ENCODE measurements at places on chromosomes 2 and 18.

DNA sequence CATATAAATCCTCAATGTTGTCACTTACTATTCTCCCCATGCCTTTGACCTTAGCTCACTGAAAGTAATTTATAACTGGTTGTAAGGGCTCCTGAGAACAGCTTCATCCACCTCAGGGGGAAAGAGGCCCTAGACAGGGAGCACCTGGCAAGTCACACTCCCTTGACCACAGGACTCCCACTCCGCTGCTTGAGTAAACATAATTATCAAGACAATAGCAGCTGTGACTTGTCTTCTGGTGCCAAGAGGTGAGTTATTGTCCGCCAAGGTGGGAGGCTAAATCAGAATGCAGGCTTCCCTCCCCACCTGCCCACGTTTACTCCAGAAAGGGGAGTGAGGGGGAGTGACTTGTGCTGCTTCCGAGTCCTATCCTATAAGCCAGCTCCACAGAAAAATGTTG lies 230.6 kb upstream of the LRATD1 start:
- DNase-seq = no peak

GRCh38 chr18:56647071-56647470 lies 4.1 kb upstream of the WDR7 start:
- DNase-seq = no peak

DNA sequence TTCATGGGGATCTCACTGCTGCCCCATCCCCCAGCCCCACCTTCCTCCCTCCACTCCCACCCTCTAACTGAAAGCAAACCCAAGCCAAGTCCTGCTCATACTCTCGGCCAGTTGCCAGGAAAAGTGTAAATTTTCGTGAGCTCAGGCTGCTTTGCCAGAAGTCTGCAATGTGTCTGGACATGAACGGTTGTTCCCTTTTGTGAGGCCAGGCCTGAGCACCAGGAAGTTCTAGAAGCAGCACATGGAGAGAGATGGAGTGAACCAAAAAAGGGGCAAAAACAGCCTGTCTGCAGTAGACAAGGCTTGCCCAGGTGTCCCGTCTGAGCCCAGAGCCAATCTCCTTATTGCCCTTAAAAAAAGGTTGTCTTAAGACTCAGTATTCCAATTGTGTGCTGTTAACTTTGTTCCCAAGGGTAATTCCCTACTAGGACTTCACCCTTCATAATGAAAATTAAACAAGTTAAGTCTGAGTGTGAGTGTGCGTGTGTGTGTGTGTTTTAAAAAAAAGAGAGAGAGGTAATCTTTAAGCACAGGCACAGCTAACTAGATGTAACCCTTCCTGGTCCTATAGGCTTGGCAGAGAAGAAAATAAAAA lies 247.1 kb downstream of the BCL11A start:
- DNase-seq = no peak

DNA sequence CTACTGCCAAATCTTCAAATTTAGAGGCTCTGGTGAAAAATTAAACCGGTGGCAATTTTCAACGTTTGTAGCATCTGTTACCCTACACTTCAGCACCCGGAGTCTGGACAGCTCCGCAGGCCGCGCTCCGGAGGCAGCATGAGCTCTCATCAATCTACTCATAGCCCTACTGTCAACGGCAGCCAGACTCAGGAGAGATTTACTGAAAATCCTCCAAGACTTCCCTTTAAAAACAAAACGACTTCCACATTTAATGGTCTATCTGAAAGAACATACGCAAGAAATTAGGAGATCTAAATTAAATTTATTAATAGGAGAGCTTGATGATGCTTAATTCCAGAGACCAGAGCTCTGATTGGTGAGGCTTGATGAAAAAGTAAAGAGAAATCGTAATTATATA lies 970 bp upstream of the ADCYAP1 start:
- no peak for DNase-seq

- no peak for DNase-seq
Measured at GRCh38 chr2:106956879-106957278, 70.9 kb upstream of the ST6GAL2 start.

- DNase-seq = no peak
Measured at GRCh38 chr18:23619388-23619881, 33.1 kb upstream of the NPC1 start.

DNA sequence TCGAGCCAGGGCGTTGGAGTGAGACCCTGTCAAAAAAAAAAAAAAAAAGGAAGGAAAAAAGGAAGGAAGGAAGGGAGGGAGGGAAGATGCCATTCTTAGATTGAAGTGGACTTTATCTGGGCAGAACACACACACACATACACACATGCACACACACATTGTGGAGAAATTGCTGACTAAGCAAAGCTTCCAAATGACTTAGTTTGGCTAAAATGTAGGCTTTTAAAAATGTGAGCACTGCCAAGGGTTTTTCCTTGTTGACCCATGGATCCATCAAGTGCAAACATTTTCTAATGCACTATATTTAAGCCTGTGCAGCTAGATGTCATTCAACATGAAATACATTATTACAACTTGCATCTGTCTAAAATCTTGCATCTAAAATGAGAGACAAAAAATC lies 564 bp upstream of the TTR start:
- DNase-seq = no peak

GRCh38 chr2:158761621-158762020 lies 33.5 kb upstream of the DAPL1 start:
- no peak for DNase-seq

DNA sequence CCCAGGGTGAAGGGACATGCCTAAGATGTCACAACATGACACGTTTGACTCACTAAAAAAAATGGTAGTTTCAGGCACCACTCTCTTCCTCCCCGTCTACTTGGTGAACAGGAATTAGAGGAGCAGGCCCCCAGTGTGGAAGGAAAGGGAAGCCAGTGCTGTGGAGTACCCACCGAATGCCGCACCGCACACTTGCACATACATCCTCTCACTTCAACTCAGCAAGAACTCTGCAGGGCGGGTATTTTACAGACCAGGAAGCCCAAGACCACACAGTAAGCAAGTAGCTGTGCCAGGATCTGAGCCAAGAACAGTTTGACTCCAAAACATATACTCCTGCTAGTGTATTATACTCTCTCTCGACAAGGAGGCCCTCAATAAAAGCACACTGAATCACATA lies 69.8 kb downstream of the BCL2 start:
- no peak for DNase-seq

- no peak for DNase-seq
Measured at GRCh38 chr2:8080063-8080462, 601.8 kb upstream of the ID2 start.

GRCh38 chr2:54581326-54582039 lies 125.4 kb downstream of the SPTBN1 start:
- no peak for DNase-seq

DNA sequence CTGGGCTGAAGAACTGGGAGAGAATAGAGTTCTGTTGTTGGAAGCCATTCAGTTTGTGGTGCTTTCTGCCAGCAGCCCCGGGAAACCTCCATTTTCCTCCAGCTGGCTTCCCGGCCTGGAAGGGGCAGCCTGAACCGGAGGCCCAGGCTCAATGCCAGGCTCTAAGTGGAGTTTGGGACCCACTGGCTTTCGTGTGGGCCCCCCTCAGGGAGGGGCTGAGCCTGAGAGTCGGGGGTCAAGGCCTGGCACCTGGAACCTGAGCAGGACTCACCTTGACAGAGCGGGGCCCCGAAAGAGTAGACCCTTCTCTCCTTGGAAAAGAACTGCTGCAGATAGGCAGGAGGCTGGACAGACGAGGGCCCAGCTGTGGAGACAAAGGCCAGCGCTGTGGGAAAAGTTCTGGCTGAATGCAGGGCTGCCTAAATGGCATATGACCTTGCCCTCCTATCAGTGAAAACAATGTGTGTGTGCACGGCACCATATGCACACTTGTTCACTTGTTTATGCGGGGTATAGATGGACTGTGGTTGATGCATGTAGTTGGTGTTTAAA lies 34.8 kb upstream of the ASB18 start:
- DNase-seq = no peak

DNA sequence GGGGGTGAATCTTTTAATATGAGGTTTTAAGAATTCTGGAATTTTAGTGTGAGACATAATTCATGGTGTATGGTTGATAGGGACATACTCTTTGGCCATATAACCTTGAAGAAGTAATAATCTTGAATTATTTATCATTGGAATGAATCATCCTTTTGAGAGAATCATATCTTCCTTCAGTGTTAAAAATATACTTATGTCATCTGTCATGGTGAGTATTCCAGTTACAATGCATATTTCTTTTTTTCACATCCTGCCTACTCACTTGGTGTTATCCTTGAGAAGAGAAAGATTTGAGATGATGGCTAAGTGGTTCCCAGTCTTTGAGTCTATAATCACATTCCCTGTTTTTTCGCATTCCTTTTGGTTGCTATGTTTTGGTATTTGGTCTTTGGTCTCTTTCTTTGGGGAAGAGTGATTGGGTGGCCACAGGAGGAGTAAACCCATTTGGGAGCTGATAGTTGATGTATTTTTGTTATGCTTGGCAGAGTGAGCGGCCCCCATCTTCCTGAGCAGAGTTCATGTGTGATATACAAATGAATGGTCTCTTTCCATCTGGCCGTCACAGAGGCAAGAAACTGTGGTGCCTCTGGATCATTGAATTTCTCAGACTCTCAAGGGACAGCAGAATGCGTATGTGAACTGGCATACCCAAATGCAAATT lies 21.6 kb downstream of the ASAP2 start:
- DNase-seq = no peak

DNA sequence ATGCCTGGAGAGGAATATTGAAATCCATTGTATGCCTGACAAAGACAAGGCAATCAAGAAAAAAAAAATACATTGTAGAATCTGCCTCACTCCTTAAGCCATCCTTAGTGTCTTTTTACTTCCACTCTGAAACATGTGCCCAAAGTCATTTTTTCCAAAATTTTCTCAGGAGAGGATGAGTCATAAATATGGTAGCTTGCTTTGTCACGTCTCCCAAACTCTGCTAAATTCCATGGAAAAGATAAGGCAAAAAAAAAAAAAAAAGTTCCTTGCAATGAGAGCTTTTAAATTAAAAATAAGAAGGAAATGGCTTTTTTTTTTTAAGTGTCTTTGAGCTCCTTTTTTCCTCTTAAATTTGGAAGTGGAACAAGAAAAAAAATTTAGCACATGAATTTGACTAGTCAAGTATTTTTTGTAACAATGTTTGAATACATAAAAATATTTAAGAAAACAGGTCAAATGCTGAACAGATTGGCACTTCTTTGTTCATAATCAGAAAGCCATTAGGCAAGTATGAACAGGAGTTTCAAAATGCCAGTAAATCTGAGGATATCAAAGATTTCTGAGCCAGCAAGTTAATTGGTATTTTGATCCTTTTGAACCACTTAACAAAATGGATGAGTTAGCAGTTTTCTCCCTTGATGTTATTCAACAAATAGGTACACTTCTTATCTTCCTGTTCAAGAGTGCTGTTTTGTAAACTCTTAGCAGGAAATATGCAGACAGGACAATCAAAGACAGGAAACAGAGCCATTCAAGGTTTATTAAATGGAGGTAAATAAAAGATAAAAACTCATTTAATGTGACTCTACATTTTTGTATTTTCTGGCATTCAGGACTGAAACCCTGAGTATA lies 247.3 kb upstream of the SP5 start:
- no peak for DNase-seq

All from mesenteric fat pad (tissue), 1 donor.